ENCODE measurements at places on chromosomes 2 and 18.

- no peak for DNase-seq
Observed at GRCh38 chr2:74530239-74531187, 780 bp downstream of the HTRA2 start.

DNA sequence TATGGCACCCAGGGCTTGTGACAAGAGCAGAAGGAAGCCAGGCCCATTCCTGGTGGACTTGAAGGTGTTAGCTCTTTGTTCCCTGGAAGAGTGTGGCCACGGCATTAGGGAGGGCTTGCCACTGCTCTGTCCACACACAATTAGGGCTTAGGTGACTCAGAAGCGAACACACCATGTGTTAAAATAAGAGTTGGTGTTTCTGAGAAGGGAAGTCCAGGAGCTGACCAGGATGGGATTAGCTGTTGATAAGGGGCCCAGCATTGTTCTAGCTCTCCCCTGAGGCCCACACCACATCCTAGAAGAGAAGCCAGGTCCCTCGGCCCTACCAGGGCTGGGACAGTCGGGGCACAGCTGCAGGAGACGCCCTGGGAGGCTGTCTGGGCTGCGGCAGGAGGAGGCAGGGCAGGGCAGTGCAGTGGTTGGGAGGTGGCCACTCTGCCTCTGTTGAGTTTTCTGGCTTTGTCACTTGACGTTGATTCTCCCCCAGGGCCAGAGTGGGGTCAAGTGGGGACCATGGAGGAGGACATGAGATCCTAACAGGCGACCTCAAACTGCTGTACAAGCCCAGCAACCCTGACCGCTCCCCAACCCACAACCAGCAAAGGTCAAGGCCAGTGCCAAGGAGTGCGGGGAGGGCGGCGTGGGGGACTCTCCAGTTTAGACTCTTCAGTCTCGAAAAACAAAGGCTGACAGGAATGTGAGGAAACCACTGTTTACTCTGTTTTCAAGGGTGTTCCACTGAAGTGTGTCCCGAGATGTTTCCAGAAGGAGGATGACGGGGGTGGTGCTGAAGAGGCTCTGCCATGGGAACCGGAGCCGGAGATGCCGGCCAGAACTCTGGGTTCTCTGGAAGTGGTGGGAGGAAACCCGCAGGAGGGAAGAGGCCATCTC lies 16.8 kb downstream of the GNLY start:
- no peak for DNase-seq

GRCh38 chr2:162782138-162782537 lies 56.4 kb downstream of the KCNH7 start:
- no peak for DNase-seq

DNA sequence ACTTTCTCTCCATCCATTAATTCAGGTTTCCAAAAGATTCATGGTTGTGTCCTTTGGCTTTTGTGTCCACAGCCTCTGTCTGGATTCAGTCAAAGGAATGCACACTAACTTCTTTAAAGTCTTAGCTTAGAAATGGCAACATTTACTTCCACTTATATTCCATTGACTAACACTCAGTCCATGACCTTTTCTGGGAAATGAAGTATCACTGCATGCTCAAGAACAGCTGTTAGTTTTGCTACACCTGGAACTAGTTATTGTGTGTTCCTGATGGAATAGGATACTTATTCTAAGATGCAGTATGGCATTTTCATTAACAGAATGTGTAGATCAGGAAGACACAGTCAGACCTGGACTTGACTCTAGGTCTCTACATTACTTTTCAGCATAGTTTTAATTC lies 88.8 kb downstream of the KYNU start:
- no peak for DNase-seq

GRCh38 chr2:19611491-19612332 lies 253.3 kb upstream of the OSR1 start:
- DNase-seq, result no peak

GRCh38 chr2:102975996-102976975 lies 214.5 kb downstream of the TMEM182 start:
- DNase-seq, result no peak

DNA sequence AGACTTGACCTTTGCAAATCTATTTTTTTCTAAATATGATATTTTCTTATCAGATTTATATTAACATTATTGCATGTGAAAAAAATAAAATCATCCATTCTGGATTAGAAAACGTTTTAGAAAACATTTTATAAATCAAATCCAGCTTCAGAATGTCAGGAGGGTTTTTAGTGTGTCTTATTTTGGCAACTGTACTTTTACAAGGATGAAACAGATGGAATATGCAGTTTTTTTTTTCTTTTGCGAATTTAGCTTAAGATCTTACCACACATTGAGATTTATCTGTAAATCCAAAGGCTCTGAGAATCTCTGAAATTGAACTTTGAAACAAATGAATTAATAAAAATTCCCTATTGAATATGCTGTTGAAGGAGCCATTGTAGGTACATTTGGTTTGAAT lies 36.7 kb downstream of the FAM171B start:
- DNase-seq, result no peak

DNA sequence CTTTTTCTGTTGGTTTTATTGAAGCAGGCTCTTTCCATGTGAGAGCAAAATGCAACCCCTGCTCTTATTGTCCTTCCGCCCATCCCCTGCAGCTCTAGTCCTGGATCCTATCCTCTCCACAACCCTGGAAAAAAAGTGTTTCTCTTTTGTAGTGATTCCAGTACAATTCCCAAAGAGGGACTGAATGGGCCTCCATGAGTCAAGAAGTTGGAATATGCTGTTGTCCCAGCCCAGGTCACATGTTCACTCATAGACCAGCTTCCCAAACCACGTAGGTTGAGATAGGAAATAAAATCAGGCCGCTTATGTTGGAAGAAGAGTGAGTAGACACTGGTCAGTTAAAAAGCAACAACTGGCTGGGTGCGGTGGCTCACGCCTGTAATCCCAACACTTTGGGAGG lies 39.4 kb downstream of the CPO start:
- no peak for DNase-seq

DNA sequence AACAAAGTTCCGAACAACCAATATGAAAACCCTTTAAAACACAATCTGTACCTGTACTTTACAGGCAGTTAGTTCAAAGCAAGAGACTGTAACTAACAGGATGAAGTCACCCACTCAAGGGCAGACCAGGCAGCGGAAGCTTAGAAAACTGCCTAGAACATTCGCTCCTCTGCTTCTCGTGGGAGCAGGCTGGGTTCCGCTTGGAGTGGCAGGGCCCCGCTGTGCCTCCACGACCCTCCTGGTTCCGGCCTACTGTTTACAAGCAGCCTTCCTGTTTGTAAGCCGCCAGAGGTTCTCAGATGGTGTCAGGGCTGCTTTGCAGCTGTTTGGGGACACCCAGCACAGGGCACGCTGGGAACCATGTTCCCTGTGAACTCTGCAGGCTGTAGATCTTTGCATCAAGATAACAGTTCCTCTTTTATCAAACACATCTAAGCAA lies 31.3 kb downstream of the CIB4 start:
- no peak for DNase-seq

GRCh38 chr2:238388794-238389193 lies 37.9 kb upstream of the ASB1 start:
- no peak for DNase-seq

DNA sequence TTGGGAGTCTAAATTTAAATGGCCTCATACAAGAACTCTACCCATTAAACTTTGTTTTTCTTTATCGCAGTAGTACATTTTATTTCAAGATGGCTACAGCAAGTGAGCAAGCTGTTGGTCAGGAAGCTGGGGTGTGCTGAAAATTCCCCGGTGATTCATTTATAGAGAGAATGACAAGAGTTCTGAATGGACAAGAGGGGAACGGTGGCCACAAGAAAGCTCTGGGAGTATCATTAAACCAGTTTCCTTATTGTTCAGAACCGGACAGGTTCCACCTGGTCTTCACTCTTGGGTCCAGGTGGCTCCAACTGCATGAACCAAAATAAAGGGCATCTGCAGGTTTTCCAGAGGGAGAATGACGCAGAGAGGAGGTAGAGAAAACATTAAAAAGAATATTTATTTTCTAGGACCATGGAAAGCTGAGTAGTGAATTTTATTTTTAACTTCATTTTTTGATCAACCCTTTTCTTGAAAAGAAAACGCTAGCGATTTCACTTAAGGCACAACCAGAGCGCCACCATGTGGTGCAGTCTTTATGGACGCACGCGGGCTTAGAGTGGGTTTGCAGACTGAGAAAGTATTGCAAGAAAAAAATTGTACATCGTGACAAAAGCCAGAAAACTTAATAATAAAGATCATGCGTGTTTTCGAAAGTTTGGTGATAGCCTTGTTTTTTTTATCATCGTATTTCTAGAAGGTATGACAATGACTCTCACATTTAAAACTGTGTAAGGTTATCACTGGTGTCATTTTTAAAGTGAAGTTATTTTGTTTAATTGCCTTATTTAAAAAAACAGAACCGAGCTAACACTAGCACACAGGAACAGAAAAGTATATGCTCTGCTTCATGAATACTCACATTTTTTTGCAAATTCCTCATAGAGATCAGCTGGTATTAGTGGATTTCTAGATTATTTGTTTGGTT lies 97.9 kb upstream of the NOL4 start:
- DNase-seq, result no peak

GRCh38 chr18:27022477-27022876 lies 157.0 kb upstream of the AQP4 start:
- no peak for DNase-seq

- DNase-seq, result no peak
Observed at GRCh38 chr2:10369269-10370255, 66.9 kb downstream of the HPCAL1 start.

- no peak for DNase-seq
Observed at GRCh38 chr2:121241466-121241865, 43.5 kb downstream of the TFCP2L1 start.

DNA sequence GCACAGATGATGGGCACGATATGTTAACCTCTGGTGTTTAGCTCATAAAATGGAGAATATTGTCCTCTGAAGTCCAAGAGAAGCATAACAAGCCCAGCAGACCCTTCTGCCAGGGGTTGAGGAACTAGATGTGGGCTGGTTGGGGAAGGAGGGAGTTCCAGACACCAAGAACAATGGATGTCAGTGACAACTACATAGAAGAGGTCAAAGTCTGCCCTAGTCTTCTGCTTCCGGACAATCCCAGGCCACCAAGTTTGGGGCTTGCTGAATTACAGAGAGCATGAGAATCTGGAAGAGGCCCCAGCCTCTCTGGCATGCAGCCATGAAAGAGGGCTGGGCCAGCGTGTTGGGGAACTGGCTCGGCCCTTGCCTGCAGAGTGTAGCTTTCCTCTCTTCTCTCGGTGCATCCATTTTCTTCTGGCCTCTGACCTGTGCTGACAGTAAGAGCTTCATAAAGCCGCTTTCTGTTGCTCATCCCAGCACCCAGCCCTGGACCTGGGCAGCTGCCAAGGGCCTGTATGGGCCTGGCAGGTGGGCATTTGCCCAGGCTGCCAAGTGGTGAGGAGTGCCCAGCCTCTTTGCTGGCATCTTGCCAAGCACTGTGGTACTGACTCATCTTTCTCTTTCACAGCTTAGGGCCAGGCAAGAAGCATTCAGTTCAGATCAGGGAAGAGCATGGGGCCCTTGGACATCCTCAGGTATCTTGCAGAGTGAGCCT lies 14.6 kb upstream of the LAPTM4A start:
- DNase-seq, result no peak

- no peak for DNase-seq
Observed at GRCh38 chr2:239232195-239232578, 168.6 kb downstream of the HDAC4 start.

GRCh38 chr2:85420536-85421259 lies 2.2 kb downstream of the SH2D6 start:
- peak; percentile 91 for DNase-seq

GRCh38 chr2:238581126-238581525 lies 154.4 kb downstream of the ASB1 start:
- DNase-seq, result no peak

DNA sequence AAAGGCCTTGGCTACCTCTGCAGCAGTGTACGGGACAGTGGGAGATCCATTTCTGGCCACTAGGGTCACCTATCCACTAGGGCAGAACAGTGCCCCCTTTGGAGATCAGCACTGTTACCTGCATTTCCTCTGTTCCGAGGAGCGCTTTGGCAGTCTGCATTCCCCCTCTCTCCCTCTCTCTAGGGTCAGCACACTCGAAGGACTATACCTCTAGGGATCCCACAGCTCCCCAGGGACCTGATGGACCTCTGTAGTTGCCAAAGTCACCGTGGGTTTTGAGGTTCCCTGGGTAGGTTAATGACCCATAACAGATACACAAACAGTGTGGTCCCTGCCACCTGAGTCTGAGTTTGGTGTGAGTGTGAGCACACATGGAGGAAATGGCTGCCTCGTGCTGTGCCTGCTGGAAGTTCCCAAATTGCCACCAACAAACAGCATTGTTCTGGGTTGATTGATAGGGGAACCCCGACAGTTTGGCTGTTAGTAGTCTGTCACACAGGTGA lies 99.8 kb upstream of the VWC2L start:
- no peak for DNase-seq

GRCh38 chr18:136433-136832 lies 21.9 kb upstream of the USP14 start:
- DNase-seq, result peak; percentile 9

DNA sequence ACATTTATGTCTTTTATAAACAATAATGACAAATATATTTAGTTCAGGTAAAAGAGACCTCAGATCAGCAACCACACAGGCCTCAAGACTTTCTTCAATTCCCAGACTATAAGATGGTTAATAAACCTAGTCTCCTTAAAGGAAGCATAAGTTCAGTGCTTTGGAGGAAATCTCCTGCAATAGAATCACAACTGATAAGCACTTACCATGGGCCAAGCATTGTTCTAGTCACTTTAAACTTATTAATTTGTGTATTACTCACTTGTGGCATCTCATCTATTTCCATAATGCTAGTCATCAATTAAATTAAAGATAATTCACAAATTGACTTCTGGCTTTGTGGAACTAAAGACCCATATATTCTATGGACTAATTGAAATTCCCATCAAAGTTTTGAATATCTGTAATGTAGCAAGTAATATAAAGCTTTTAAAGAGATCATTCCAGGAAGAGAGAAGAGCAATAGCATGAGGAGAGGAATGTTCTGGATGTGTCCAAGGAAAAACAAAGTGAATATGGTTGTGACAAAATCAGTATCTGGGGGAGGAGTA lies 42.2 kb downstream of the COL3A1 start:
- no peak for DNase-seq

DNA sequence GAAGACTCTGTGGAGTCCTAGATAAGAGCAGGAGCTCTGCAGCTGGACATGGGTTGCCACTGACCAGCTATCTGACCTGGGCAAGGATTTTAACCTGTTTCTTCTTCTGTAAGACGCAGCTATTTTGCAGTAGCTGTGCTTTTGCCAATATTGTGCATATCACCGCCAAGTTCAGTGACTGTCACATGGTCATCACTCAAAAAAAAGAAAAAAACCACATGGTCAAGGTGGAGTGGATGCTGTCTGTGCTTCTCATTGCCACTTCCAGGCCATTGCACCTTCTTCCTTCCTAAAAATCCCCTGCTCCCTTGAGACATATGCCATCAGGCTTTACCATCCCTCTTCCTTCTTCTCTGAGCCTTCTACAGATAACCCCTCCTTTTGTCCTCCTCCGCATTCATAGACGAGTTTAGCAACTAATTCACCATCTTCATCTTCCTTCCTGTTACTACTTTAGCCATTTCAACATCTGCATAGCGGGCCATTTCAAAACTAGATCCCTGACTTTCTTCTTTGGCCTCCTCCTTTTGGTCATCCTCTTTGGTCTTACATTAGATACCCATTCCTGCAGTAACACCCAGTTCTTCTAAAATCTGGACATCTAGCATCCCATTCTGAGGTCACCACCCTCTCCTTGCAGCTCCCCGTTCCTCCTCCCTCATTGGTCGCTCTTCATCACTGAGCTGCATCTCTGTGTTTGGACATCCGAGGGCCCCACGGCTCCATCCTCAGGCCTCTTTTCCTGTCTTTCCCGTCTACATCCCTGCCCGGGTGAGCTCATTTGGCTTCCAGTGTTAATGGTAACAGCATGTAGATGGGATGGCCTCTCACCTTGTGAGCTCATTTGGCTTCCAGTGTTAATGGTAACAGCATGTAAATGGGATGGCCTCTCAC lies 17.8 kb downstream of the RNF144A start:
- DNase-seq, result no peak
